Stimulated activated CD4-positive, alpha-beta T cell treated with anti-CD3 and anti-CD28 coated beads, Interleukin-1b, Interleukin-23, amount 100 ng/mL, for 48 hours (primary cell): ENCODE measurements at places on chromosomes 3 and 15.

DNA sequence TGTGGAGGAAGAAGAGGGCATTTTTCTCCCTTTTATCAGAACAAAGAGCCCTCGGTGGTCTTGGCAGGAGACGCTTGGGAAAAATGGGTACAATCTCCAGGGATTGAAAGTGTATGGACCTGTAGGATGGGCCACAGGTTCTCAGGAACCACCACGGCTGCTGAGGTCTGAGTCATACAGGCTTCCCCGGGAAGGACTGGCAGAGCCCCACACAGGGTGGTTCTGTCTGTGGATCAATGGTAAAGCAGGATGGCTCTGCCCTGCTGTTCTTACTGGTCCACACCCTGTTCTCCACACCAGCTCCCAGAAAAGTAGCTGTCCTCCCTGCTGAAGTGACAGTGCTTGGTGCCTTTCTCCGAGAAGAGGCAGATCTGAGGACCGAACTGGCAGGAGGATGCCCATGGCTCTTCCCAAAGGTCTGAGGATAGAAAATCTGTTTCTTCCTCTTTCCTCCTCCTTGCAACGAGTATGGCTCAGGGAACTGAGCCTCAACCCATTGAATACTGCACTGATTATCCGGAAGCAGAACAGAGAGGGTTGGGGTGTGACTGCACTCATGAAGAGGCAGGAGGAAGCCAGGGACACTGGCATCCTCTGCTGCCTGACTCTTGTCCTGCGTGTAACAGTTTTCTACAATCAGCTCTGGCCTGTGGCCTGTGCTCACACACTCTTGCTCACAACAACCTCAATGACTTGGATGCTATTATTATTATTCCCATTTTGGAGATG lies 39.0 kb downstream of the KIF9 start:
- no peak for DNase-seq

DNA sequence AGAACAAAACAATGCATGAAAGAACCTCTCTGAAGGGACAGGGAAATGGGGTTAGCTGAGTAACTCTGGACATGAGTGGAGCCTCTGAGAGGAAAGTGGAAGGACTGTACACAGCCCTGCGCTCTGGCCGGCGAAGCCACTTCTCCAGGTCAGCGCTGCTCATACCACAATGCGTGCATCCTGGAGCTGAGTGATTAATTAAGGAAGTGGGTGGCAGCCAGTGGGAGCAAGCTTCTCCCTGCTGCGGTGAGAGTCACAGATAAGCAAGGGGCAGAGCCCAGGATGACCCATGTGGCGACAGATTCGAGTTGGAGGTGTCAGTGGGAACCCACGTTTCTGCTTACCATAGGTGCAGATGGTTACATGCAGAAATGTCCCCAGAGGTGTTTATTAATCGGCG lies 48.0 kb downstream of the KLF15 start:
- DNase-seq, result no peak

DNA sequence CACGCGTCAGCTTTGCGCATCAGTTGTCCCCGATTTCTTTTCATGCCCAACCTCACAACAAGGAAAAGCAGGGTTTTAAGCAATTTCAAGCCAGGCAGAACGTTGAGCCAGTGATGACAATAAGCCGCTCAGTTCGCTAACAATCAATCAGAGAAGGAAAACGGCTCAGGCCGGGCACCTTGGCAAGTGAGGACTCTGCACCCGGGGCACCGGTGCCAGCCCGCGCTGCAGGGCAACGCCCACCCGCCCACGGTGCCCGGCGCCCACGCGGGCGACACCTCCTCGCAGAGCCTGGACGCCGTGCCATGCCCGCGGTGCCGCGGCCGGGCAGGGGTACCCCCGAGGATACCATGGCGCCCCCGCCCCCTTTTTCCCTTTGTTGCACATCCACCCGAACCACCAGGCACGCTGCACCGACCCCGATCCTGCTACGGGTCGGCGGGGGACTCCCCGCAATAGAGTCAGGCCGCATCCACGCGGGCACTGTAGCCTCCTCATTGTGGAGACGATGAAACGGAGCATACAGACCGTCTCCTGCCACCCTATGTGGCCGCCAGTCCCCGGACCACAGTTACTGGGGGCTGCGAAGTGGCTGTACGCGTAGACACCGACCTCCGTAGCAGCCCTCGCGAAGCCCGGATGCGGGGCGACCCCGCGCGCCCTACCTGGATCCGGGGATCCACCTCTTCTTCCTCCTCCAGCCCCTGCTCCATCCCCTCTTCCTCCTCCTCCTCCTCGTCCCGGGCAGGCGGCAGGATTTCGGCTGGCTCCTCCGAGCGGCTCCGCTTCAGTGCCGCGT lies 581 bp downstream of the SH3BP5 start:
- DNase-seq, result peak; percentile 19

GRCh38 chr3:141840737-141841544 lies 35.5 kb upstream of the ATP1B3 start:
- DNase-seq, result peak; percentile 18

DNA sequence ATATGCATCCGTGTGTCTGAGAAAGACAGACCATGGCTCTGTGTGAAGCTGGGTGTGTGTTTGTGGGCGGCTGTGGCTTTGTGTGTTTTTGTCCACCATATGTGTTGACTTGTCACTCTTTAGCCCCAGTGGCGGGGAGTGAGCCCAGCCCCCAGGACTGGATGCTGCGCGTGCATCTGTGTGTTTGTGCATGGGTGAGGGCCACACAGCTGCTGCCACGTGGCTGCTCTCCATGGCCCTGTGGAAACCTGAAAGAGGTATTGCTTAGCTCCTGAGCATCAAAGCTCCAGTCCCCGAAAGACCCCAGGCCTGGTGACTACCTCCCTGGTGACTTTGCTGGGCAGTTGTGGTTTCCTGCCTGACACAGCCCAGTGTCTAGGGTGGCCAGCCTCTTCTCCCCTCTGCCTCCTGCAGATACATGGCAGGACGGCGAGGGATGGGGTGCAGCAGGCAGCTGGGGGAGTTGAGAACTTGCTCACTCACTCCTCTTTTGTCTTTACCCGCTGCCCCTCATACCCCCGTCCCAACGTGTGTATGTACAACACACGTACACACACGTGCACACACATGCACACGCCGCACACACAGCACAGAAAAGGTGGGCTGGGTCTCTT lies 6.5 kb downstream of the EPHB3 start:
- no peak for DNase-seq

DNA sequence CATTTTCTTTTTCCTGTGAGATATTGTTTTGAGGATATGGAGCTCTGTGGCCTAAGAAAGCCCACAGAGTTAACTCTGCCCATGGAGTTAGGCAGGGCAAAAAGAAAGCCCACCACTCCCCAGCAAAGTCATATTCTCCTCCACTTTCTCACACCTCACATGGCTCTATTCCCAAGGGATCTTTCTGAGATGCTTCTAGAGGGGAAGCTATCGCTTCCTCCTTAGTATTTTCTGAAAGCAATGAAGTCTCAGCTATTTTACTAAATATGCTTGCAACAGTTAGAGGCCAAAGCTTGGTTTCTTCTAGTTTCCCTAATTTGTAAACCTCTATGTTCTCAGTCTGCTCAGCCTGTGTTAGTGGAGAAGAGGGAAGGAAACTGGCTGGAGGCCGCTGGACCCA lies 80.3 kb upstream of the EOMES start:
- no peak for DNase-seq

GRCh38 chr3:196920733-196921132 lies 21.6 kb downstream of the NCBP2 start:
- no peak for DNase-seq

DNA sequence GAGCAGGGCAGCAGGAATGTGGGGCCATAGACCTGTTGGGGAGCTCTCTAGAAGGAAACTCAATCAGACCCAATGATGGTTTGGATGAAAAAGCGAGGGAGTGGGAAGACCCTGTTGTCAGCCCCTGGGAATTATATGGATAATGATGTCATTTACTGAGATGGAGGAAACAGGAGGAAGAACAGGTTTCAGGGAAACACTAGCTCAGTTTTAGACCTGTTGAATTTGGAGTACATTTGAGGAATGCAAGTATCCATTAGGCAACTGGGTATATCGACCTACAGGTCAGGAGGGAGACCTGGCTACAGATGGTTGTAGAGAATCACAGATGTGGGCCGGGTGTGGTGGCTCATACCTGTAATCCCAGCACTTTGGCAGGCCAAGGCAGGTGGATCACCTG lies 266.9 kb upstream of the NR2E3 start:
- DNase-seq, result no peak

DNA sequence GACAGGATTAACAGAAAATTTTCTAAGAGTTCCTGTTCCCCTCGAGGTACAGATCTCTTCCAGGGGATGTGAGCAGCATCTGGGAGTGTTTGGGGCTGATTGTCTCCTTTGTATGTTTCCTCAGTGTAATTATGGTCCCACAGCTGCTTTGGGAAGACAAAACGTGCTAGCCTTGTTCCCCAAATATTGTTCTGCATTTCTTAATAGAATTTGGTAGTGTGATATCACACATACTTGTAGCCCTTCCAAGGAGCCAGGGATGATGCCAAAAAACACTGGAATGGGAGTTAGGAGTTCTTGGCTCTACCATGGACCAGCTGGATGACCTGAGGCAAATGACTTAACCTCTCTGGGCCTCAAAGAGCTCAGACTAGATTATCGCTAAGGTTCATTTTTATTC lies 19.0 kb upstream of the AGBL1 start:
- DNase-seq, result no peak

DNA sequence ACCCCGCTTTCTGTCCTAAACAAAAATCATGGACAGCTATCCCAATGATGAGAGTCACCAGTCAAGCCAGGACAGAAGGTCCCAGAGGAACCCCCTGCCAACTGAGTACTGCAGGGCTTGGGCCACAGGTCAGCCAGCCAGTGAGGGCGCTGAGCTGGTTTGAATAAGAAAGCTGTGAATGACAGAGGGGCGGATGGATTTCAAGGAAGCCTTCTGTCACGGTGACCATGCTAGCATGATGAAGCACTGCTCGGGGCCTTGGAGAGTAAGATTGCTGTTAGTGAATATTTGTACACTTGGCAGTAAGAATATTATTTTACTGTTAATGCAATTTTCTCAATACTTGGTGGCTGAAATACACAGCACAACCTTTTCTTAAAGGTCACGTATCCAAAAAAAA lies 734.0 kb upstream of the NR2F2 start:
- DNase-seq, result no peak

DNA sequence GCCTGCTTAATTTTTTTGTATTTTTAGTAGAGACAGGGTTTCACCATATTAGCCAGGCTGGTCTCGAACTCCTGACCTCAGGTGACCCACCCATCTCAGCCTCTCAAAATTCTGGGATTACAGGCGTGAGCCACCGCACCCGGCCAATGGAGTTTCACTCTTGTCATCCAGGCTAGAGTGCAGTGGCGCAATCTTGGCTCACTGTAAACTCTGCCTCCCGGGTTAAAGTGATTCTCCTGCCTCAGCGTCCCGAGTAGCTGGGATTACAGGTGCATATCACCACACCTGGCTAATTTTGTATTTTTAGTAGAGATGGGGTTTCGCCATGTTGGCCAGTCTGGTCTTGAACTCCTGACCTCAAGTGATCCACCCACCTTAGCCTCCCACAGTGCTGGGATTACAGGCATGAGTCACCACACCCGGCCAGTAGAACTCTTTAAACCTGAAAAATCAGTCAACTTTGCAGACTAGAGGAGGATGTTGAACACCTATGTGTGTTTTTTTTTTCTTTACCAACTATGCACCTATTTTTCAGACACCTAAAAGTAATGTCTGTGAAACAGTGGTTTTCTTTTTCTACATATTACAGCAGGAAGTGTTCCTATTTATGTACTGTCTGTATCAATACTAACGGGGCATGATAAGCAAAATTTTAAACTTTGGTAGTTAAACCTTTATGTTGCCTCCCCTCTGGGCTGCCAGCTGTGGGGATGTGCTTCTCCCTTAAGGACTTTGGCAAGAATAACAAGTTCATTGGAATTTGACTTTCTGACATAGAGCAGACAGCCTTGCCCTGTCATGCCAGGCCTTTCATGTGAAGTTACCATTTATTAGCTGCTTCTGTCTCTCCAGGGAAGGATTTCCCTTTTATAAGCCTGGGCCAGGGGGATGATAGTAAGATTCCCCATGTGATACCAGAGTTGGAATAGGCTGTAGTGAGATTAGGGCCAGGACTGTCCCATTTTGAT lies 8.1 kb downstream of the ARIH2 start:
- peak; percentile 32 for DNase-seq

DNA sequence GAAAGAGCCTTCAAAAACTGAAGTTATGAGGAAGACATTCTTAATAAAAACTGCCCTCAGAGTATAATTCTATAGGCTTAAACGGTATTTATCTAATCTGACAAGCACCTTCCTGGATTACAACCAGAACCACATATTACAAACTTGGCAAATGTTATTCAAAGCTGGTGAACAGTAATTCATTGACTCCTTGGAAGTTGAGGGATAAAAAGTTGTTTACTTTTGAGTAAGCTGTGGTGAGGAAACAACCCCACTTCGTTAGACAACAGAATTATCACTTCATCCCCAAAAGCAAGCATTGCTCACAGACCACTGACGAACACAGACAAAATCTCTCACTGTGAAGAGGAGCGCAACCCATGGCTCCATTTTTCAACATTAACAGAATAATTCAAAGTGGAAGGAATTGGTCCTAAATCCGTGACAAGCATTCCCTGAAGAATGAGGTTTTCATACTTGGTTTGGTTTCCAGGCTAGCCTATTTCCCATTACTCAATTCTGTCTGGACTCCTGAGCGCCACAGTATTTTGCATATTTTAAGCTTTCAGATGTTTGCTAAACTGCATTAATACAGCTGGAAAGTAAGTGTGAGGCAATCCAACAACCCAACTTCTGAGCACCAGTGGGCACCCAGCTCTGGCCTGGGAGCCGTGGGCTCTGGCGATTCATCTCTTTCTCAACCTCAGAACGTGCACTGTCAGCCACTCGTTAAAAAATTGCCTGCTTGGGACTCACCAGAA lies 32.7 kb downstream of the LRIG1 start:
- no peak for DNase-seq

- no peak for DNase-seq
These were observed 464 bp upstream of the MRPS25 start for GRCh38 chr3:15065550-15066007.

DNA sequence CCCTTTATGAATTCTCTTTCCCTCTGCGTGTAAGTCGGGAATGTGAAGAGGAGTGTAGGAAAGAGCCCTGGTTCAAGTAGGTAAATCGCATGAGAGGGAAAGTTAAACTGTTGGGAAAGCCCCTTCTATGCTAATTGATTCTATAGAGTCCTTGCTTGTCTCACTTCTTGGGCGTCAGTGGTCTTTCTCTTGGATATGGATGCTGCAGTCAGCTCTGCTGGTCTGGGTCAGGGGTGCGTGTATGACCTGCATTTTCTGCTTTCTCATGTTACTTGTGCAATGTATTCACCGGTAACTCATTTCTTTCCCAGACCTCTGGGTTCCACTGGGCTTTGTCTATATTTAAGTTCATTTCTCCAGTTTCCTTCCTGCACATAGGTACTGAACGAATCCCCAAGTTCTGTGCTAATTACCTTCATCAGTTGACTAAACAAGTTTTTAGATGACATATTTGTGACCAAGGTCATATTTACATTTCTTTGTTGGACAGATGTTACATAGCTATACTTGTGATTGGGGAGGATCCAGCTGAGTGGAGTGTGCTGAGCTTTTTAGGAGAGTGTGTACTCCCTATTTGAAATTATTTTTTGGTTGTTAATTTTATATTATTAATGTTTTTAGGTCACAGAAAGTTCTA lies 1.4 kb downstream of the SETD5 start:
- peak; percentile 32 for DNase-seq
